ENCODE measurements at places on chromosomes 12 and 14.

DNA sequence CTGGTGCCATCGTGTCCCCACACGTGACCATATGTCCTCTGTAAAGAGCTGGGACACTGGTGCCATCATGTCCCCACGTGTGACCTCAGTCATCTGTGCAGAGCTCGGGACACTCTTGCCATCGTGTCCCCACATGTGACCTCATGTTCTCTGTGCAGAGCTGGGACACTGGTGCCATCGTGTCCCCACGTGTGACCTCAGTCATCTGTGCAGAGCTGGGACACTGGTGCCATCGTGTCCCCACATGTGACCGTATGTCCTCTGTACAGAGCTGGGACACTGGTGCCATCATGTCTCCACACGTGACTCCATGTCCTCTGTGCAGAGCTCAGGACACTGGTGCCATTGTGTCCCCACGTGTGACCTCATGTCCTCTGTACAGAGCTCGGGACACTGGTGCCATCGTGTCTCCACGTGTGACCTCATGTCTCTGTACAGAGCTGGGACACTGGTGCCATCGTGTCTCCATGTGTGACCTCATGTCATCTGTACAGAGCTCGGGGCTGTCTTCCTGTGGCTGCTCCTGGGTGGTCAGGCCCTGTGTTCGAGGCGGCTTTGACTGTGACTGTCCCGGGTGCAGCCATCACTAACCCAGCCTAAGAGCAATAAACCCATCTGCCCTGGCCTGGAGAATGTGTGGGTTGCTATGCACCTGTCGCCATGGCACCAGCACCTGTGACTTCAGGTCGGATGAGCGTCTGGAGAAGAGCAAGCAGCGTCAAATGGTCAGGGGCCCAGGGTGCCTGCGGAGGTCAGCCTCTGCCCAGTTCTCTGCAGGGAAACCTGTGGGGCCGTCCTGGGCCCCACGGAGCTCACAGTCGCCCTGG lies 334.4 kb downstream of the ADGRD1 start:
- no peak for DNase-seq

DNA sequence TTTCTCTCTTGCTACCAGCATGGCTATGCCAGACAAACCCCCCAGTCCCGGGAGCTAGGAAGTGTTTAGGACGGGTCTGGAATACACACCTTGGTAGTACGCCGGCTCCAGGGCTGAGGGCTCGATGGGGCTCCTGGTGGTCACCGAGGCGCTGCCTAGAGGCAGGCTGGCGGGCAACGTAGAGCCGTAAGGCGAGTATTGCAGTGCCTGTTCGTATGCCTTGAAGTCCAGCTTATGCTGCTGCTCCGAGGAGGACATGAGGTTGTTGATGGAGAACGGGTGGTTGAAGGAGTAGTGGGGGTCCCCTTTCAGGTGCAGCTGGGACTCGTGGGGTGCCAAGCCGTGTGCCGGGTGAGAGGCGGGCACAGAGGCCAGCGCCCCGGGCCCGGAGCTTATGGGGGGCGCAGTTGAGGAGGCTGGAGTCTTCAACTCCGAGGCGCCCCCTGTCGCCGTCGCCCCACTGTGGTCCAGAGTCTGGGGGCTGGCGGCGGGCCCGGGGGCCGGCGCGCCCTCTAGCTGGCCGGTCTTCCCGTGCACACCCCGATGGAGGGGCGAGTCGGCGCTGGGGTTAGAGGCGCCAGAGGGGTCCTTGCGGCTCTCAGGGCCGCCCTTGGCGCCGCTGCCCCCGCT lies 3.6 kb downstream of the FOXA1 start:
- no peak for DNase-seq

- no peak for DNase-seq
Measured at GRCh38 chr14:22614240-22614799, 16.2 kb downstream of the ABHD4 start.

- DNase-seq = no peak
Measured at GRCh38 chr12:114747012-114747858, 63.3 kb upstream of the TBX3 start.

DNA sequence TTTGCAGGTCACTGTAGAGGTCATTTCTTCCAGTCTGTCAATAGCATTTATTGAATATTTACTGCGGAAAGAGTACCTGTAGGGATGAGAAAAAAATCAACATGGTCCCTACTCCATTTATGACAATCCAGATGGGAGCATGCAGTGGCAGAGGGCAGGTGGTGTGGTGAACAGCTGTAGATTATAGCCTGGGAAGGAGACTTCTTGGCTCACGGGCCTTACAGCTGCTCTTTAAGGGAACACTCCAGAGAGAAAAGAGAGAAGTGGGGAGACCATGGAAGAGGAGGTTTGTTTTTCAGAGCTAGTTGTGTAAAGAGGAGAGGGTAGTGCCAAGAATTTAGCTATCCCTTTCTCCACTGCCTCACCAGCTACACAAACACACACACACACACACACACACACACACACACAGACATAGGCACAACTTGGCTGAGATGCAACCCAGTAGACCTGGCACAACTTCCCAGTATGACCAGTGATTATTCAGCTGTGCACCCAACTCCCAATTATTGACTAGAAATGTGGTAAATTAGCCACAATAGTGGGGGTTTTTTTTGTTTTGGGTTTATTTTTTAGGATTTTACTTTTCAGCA lies 41.0 kb downstream of the GPHB5 start:
- no peak for DNase-seq

- DNase-seq = no peak
Measured at GRCh38 chr14:68231898-68232297, 412.3 kb downstream of the RAD51B start.

DNA sequence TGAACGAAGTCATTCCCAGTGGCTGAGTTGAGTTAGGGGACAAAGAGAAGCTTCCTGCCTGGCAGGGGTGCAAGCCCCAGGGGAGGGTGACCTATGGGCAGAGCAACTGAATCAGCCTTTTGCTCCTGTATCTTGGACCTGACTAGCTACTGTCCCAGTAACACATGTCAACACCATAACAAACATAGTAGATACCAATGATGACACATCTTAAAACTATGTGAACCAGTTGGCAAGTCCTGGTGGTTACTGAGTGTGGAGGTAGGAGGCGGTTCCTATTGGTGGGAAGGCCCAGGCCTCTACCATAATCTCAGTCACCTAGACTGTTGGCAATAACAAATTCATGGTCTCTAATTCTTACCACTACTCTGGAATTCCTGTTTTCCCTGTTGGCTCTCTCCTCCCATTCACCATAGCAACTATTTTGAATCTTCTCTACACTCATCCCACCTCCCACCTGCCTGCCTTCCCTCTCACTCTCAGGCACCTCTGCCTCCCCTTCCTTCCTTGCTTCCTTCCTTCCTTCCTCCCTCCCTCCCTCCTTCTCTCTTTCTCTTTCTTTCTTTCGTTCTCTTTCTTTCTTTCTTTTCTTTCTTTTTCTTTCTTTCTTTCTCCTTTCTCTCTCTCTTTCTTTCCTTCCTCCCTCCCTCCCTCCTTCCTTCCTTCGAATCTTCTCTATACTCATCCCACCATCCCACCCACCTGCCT lies 8.1 kb upstream of the P2RX7 start:
- no peak for DNase-seq

- no peak for DNase-seq
Measured at GRCh38 chr12:46725332-46725731, 100.5 kb downstream of the SLC38A4 start.

GRCh38 chr12:40559865-40560264 lies 132.4 kb upstream of the CNTN1 start:
- DNase-seq = no peak

GRCh38 chr12:89085421-89085820 lies 266.9 kb downstream of the DUSP6 start:
- DNase-seq = no peak

DNA sequence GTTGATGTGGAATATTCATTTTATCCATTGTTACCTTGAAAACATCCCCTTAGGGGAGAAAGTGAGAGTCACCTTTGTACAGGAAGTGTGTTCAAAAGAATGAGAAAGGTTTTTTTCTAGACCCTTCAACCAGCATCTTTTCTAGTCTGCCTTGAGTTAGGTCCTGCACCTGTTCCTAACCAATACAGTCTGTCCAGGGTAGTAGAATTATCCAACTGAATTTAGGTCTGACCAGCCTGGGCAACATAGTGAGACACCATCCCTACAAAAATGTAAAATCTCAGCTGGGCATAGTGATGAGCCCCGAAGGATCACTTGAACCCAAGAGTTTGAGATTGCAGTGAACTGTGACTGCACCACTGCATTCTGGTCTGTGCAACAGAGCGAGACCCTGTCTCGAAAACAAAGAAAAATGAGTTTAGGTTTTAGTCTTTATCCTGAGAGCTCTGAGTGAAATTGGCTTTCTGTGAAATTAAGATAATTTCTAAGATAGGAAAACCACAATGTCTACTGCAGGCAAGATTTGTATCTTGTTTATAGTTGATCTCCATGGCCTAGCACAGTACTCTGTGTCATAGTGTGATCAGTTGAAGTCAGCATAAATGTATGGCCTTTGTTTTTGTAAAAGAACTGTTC lies 25.2 kb downstream of the ARHGAP5 start:
- peak; percentile 52 for DNase-seq

DNA sequence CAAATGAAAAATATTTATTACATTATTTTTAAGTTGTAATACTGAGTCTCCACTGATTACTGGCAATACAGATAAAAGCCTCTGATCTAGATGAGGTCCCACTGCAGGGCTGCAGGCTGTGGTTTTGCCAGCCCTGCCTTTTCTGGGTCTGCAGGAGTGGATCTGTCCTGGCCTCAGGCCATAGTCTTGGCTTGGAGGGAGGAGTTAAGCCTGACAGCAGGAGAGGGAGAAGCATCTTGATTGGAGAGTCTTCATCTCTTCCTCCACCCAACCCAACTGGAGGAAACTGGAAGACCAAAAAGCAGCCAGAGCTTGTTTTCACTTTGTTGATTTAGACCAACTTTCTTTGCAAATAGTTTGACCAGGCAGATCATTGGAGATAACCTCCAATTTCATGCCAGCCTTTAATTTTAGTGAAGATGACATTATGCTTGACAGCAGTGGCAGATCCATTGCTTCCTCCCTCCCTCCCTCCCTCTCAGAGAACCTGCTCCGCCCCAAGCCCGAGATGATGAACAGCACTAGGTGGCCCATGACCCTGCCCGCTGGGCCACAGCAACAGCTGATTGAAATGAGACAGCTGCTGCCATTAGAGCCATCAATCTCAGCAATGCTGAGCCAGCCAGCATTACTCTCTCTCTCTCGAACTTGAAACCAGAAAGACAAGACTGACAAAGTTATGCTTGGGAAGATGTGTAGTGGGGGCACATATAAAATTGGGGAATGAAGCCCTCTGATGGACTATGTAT lies 222.4 kb downstream of the GLT1D1 start:
- no peak for DNase-seq

- no peak for DNase-seq
Measured at GRCh38 chr14:92427096-92427495, 86.5 kb upstream of the RIN3 start.

DNA sequence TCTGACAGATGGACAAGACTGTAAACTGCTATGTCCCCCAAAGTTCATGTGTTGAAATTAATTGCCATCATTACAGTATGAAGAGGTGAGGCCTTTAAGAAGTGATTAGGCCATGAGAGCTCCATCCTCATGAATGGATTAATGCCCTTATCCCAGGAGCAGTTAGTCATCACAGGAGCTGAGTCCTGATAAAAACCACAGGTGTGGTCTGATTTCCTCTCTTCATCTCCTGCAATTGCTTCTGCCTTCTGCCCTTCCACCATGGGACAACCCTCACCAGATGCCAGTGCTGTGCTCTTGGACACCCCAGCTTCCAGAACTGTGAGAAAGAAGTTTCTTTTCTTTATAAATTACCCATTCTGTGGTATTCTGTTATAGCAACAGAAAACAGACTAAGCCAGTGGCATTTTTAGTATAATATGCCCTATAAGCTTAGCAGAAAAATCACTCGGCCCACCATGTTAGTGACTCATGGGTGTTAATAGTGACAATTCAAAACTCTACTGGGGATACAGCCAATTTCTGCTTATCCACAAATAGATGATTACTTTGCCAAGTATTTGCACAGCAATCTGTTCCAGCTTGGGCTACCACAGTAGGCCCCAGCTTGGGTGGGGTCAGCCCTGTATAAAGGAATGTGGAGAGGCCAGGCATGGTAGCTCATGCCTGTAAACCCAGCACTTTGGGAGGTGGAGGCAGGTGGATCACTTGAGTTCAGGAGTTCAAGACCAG lies 129.0 kb upstream of the BCL2L14 start:
- no peak for DNase-seq

GRCh38 chr14:94643316-94644101 lies 31.3 kb downstream of the SERPINA3 start:
- DNase-seq = no peak

DNA sequence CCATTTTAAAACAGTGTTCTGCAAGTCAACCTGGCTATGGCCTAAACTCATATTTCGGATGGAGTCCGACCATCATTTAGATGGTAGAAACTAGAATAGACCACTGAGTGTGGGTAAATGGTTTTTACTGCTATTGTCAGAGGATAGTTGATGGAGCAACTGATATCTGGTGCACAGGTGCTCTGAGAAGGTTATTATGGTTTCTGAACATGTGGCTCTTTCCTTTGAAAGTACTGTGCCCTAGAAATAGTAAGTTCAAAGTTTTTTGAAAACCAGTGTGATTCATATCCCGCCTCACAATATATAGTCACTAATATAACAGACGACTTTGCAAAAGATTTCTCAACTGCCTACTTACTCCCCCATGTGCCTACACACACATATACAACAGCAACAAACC lies 64.4 kb upstream of the BTG1 start:
- peak; percentile 46 for DNase-seq

DNA sequence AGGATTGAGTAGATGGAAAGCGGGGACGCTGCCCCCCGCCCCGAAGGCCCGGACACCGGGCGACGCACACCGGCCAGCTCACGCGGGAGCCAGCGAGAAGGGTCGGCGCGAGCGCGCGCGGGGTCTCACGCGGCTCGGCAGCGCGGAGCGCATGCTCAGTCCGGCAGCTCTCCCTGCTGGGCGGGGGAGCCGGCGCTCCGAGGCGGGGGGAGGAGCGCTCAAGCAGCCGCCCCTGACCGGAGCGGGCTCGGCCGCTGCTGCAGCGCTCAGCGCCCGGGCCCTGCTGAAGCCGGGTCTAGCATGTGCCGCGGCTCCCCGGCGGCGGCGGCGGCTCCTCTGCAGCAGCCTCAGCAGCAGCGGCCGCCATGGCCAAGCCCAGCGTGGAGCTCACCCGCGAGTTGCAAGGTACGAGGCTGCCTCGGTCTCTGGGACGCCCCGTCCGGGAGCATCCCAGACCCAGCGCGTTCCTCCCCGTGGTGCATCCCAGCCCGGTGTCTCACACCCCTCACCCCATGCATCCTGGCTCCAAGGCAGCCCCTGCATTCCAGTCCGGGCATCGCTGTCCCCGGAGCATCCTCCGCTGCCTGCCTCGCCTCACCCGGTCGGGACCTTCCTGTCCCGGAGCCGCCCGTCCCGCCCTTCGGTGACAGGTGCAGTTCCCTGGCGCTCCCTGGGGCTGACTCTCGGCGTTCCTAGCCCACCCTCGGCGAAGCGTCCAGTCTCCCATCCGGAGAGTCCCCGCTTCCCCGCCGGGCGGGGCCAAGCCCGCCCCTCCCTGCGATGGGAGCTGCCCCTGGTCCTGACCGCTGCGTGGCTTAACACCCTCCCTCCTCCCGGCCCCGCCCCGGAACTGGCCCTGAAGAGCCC lies at the start of gene CARMIL3:
Gene CARMIL3, plus strand, starts transcription at position 221 of the 867 bp plus-strand sequence. Its CDS starts 145 bp downstream, at position 366.
- DNase-seq = peak; percentile 41

- no peak for DNase-seq
Measured at GRCh38 chr12:78938341-78939084, 73.9 kb downstream of the SYT1 start.

- DNase-seq = peak; percentile 93
Measured at GRCh38 chr14:102086972-102087761, at the start of gene HSP90AA1. HSP90AA1 (minus strand) TSS chr14:102087044; CDS start chr14:102086378, 666 bp downstream.

GRCh38 chr12:65662590-65662989 lies 161.7 kb upstream of the HMGA2 start:
- no peak for DNase-seq

All from central memory CD4-positive, alpha-beta T cell (primary cell).